ENCODE measurements at places on chromosomes 4 and X. TPM values are rescaled to one million over a fixed set of nuclear protein-coding genes. Genes with fewer than 3 reads are reported as not detected.

NR3C2 gene
- total RNA-seq = 108 TPM

PCDH10 gene
- total RNA-seq = 0.22 TPM

SOD3 gene
- 33.0 TPM for total RNA-seq

FGD1 gene
- total RNA-seq = 8.1 TPM

GASK1B gene
- total RNA-seq = 10.3 TPM

GRCh38 chr4:67500373-67500772 is 44.9 kb downstream of the CENPC start:
- DNase-seq = no peak

DNA sequence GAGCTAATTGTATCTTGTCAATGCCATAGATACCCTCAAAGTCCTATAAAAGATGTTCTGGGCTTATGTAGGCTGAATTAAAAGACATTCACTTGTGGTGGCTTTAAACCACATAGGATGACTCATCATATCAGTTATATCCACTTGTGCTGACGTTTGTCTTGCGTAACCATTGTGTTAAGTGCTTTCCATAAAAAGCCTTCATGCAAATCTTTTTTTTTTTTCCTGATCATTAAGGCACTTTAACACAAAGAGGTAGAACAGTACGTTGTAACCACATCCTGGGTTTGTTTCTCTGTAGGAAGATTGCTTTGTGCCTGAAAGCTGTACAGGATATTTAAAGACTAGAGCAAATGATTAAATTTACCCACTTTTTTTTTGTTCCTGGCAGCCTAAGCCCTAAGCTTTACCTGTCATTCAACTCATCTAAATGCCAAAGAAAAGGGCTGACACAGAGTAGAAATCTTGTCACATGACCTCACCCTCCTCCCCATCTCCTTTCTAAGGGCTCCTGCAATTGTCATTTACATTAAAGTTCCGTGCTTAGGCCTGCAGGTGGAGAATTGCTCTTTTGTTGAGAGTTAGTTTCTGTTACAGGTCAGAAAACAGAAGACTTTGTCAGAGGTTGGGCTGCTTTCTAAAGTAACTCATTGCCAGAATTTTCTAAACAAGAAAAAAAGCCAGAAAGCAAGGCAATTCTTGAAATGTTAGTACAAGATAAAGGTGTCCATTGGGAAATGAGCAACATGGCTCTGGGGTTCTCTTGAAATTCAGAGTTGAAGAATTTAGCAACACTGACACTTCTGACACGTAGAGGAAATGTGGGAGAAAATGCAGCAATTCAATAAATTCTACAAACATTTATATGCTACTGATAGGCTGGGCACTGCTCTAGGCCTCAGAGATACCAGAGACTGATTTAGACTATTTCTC is 555.6 kb downstream of the PPARGC1A start:
- peak; percentile 40 for DNase-seq

- DNase-seq = no peak
Observed at GRCh38 chr4:23890369-23891063, 669 bp upstream of the PPARGC1A start.

DNA sequence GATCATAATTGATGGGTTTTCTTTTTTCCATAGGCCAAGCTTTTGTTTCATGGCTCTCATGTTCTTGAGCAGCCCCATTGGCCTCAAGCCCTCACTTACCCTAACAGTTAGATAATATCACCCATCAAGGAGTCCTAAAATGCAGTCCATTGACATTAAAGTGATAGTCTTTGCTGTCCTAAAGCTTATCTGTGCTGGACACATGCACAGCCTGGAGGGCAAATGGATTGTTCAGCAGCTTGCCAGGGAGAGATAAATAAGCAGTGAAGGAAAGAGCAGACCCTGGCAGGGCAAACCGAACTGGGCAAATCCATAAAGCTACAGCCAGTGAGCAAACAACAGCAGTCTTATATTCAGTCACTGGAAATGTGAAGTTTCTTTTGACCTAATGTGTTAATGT is 199.6 kb upstream of the MID1 start:
- no peak for DNase-seq

DNA sequence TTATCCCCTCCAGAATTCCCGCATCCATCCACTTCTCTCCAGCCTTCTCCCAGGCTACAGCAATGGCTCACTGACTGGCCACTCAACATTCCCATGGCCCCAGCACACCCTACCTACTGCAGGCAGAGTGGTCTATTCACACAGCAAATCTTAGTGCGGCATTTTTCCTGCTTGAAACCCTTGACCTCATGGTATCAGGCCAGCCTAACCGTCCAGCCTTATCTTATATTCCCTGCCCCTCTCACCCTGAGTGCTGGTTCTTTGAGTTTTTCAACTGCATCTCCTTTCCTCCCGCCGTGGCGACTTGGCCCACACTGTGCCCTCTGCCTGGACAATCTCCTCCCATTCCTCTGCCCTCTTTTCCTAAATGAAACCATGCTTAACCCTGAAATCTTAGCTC is 10.0 kb upstream of the S100G start:
- DNase-seq = no peak

DNA sequence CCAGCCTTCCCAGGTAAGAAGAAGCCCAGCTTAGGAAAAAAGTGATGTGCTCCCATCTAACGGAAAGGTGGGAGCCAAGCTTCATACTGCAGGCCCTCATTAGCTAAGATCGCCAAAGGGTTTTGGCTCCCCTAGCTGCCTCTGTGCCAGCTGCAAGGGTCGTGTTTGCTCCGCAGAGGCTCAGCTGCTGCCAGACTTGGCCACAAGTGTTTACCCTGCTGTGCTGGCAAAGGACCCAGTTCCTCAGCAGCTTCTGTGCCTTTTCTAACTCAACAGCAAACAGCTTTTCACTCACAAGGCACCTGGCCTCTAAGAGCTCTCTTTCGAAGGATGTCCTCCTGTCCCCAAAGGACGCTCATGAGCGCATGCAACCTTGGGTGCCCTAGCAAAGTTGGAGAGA is 12.2 kb upstream of the VMA21 start:
- no peak for DNase-seq

GRCh38 chr4:7900334-7900909 is 39.2 kb downstream of the AFAP1 start:
- DNase-seq = no peak

GRCh38 chrX:15873566-15873965 is 19.0 kb upstream of the AP1S2 start:
- no peak for DNase-seq

- no peak for DNase-seq
Observed at GRCh38 chr4:138334346-138335016, 92.3 kb upstream of the SLC7A11 start.
